MG63 (cell line): ENCODE measurements at places on chromosomes 7 and 10. TPM values are rescaled to one million over a fixed set of nuclear protein-coding genes. Genes with fewer than 3 reads are reported as not detected.

CYP3A5 gene
- total RNA-seq = not detected in 2 replicates

LRIT1 gene
- not detected in 2 replicates for total RNA-seq

SSC4D gene
- total RNA-seq = not detected in 2 replicates

OR6V1 gene
- not detected in 2 replicates for total RNA-seq

GBX1 gene
- total RNA-seq = not detected in 2 replicates

- no peak for DNase-seq
Measured at GRCh38 chr10:37865957-37866803, 8.8 kb upstream of the ZNF248 start.

GRCh38 chr7:115116773-115117715 lies 195.2 kb downstream of the MDFIC start:
- no peak for DNase-seq

- DNase-seq = no peak
Measured at GRCh38 chr10:101772895-101773761, 2.8 kb downstream of the FGF8 start.
